ENCODE measurements at places on chromosomes 13 and 19.

GRCh38 chr13:105634059-105634458 lies 901.4 kb downstream of the EFNB2 start:
- no peak for DNase-seq

DNA sequence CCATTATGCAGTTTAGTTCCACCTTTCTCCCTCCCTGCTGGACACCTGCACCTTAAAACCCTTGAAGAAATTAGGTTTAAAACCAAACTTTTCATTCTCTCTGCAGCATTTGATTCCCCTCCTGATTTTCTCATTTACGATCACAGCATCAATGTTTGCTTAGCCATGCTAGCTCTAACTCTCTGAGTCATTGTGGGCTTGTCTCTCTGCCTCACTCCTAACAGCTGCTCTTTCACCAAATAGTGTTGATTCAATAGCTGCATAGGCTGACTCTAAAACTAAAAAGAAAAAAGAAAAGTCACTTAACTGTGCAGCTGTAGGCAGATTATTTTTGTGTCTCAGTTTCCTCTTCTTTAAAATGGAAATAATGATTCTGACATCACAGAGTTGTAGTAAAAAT lies 1124.9 kb downstream of the DIAPH3 start:
- DNase-seq, result no peak

DNA sequence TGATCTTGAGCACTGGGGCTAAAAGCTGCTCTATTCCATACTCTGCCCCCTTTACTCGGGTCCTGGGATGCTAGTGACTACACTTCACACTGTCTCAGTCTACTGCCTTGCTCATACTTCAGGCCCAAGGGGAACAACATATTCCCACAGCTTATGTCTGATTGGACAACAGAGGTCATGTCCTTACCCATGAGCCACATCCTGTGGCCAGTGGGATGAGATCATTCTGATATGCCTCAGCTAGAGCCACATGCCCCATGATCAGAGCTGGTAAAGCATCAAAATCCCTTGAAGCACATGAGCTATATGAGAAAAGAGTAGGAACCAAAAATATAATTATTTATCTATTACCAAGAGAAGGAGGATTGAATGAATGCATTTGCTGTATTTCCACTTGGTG lies 290.1 kb upstream of the TSHZ3 start:
- DNase-seq, result no peak

DNA sequence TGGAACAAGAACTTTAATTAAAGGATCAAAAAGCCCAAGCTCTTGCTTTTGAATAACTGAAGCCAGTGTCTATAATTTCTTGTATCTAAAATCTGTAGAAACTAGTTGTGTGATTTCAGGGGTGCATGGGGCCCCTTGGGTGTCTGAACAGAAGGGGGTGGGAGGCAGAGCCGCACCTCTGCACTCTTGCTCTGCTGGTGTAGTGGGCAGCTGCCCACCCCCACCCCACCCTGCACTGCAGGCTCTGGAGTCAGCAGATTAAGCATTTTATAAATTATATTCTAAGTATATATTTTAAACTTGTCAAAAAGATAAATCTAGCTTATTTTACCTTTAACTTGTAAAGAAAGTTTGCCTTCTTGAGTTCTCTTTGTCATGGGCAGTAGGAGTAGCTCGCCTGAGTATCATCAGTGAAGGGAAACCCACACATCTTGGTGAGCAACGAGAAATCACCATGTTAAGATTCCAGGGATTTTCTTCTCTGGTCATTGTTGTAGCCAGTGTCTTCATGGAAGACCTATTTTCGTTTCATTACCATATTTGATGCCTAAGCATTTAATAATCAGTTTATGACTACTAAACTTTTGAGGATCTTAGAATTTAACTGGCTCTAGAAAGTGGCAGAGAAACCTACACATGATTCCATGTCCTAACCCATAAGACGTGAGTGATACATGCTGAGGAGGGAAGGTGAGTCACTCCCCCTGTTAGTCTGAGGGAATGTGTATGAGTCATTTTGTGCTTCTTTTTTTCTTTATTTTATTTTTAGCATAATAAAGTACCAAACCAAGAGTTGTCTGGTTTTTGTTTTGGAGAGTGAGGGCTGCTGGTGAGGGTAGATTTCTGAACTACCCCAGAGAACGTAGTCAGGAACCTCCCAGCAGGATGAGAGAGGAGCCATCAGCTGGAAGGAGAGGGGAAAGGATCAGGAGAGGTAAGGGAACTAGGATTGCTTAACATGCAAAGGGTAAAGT lies 7.7 kb downstream of the UBE2L5 start:
- DNase-seq, result peak; percentile 65

DNA sequence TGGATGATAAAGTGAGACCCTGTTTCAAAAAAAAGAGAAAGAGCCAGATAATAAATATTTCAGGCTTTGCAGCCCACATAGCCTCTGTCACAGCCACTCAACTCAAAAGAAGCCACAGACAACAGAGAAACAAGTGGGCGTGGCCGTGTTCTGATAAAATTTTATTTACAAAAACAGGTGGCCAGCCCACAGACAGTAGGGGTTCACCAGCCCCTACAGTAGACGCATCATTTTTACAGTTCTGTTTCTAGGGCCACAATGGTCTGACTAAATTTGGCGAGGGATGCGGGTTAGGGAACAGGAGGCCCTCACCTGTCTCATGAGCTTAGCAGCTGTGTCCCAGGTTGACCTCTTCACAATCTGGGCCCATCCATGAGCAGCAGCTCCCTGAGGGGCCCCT lies 59.5 kb downstream of the ARHGEF18 start:
- no peak for DNase-seq

DNA sequence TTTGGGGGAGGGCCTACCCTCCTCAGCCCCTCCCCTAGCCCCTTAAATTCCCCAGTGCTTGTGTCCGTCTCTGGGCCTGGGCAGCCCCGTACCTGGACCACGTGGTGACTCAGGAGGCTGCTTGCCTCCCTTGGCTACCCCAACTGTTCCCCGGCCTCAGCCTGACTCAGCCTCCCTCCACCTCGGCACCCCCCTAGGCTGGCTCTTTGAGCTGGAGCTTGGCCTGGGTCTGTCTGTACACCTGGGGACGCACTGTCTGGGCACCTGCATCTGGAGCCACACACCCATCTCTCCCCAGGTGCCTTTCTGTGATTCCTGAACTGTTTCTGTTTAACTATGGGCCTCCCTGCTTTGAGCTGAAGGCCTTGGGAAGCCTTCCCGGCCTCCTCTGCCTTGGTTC lies 1.8 kb upstream of the KLK14 start:
- peak; percentile 44 for DNase-seq

DNA sequence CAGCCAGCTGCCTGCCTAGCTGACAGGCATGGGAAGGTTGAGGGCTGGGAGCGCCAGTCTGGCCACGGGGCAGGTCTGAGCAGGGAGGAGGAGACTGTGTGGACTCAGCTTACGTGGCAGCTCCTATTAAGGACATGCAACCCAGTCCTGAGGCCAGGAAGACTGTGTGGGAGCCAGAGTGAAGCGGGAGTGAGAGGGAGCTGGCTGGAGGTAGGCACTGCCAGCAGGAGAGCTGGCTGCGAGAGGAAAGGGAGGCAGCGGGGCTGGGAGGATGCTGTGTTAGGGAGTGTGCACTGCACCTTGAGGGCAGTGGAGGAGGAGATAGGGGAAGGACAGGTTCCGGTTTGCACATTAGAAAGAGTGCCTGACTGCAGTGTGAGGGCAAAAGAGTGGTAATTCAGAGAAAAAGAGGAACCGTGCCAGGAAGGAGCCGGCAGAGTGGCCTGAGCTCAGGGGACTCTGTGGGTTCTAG lies 99.2 kb downstream of the SLC7A1 start:
- no peak for DNase-seq

DNA sequence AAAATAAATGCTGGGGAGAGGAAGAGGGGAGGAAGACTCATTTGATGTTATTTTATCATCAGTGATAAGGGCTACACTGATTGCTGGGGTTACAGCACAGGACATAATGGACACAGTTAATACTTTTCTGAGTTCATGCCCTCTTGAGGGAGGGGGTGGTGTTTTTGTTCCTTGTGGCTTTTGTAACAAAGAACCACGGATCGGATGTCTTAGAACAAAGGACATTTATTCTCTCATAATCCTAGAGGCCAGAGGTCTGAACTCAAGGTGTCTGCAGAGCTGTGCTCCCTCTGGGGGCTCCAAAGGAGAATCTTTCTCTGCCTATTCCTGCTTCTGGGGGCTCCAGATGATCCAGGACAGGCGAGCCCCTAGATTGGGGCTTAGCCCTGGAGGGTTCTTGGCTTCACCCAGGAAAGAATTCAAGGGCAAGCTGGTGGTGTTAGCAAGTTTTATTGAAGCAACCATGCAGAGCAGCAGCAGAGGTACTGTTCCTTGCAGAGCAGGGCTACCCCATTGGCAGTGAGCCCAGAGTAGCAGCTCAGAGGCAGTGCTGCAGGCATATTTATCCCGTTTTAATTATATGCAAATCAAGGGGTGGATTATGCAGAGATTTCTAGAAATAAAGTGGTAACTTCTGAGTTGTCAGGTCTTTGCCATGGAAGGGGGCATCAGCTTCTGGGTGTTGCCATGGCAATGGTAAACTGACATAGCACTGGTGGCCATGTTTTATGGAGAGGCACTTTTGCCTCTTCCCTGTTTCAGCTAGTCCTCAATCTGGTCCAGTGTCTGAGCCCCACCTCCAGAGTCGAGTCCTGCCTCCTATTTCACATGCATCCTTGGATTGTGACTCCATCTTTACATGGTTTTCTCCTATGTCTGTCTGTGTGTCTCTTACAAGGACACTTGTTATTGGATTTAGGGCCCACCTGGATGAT lies 18.0 kb downstream of the VAV1 start:
- DNase-seq, result no peak

- no peak for DNase-seq
Observed at GRCh38 chr13:77719128-77719527, 21.6 kb downstream of the SLAIN1 start.

DNA sequence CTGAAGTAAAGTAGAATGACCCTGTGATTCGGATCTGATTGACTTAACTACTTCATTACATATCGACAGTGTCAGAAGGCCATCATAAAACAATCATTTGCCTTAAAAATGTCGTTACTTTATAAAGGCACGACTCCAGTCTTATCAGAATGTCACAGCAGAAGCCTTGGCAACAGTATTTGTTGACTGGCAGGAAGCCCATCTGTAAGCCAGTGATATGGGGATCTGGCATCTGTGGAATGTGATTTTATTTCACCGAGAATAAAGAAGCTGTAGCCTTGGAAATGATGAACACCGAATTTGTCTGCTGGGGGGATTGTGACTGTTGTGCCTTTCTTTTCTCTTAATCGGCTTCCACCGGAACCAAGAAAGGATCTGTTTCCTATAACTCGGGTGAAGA lies 362.5 kb downstream of the TDRD3 start:
- no peak for DNase-seq

- peak; percentile 46 for DNase-seq
Observed at GRCh38 chr13:111945086-111945485, 121.9 kb upstream of the SOX1 start.

DNA sequence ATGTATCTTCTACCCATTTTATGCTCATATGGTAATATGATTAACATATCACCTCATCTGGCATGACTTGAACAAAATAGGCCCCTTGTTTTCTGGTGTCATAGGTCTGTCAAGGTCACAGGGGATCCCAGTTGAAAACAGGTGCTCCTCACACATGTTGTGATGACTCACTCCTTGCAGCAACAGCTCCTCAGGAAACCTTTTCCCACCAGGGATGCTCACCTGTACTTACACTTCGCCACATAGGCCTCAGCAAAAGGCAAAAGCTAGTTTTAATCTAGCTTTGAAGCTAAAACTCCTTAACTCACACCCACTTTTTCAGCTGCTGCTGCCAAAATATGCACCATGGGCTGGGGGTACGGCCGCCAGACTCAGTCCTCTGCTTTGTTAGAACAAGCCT lies 110.0 kb upstream of the SOX21 start:
- no peak for DNase-seq

DNA sequence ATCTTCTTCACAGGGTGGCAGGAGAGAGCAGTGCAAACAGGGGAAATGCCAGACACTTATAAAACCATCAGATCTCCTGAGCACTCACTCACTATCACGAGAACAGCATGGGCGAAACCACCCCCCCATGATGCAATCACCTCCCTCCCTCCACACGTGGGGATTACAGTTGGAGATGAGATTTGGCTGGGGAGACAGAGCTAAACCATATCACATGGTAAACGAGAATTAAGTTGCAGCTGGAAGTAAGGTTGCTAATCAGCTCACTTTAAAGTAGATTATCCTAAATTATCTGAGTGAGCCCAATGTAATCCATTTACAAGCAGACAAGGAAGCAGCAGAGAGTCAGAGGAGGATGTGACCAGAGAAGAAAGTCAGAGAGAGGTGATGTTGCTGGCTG lies 102.2 kb upstream of the IPO5 start:
- no peak for DNase-seq

DNA sequence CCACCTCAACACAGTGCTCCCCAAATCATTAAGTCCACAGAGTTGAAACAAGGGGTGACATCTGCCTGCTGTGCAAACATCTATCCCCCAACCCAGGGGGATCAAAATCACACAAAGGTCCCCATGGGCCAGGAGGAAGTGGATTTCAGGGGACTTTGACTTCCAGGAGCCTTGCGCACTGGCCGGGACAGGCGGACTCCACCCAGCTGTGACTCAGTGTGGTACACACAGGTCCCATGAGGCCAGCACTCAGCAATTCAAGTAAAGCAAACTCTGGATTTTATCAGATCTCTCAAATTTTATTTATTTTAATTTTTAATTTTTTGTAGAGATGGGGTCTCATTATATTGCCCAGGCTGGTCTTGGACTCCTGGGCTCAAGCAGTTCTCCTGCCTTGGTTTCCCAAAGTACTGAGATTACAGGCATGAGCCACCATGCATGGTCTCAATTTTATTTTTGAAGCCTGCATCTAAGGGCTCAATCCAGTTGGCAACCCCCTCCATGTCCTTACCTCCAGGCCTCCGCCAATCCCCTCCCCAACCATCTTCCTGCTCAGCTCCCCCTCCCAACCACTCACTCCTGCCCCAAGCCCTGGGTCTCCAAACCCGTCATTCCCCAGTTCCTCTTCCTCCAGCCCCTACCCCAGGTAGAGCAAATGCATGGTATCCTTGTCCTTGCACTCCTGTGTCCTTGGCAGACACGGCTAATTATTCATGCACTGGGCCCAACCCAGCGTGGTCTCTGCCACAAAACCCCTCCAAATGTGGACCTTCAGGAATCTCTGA lies 18.2 kb downstream of the ARHGAP33 start:
- DNase-seq, result no peak

DNA sequence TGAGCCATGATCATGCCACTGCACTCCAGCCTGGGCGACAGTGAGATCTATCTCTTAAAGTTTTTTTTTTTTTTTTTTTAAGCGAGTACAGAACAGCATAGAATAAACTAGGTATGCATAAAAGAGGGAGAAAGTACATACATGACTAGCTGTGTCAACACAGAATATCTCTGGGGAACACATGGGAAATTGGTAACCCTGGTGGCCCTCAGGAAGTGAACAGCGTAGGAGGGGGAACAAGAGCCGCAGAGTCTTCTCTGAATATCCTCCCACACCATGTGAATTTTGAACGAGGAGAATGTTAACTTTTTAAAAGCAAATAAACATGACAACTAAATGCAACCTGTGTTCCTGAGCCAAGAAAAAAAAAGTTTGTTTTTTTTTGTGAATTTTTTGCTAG lies 15.2 kb downstream of the PHLDB3 start:
- DNase-seq, result no peak

All from activated effector memory CD4-positive, alpha-beta T cell treated with anti-CD3 and anti-CD28 coated beads, Interleukin-2, amount 50 U/mL, for 16 hours (primary cell).